ENCODE measurements at places on chromosomes 7 and 10. TPM values are rescaled to one million over a fixed set of nuclear protein-coding genes. Genes with fewer than 3 reads are reported as not detected.

Gene SEMA3E
- 0.95 TPM for total RNA-seq

Gene TCERG1L
- total RNA-seq, result not detected

GRCh38 chr7:28502408-28502807, 90.1 kb downstream of the CREB5 start:
- no peak for DNase-seq

Gene TMEM178B
- total RNA-seq, result 0.82 TPM

- no peak for DNase-seq
Measured at GRCh38 chr7:142685877-142686508, 63.3 kb upstream of the PRSS1 start.

- no peak for DNase-seq
Measured at GRCh38 chr7:77619314-77619713, 76.9 kb upstream of the RSBN1L start.

- DNase-seq, result no peak
Measured at GRCh38 chr7:158283016-158283974, 304.3 kb downstream of the PTPRN2 start.

DNA sequence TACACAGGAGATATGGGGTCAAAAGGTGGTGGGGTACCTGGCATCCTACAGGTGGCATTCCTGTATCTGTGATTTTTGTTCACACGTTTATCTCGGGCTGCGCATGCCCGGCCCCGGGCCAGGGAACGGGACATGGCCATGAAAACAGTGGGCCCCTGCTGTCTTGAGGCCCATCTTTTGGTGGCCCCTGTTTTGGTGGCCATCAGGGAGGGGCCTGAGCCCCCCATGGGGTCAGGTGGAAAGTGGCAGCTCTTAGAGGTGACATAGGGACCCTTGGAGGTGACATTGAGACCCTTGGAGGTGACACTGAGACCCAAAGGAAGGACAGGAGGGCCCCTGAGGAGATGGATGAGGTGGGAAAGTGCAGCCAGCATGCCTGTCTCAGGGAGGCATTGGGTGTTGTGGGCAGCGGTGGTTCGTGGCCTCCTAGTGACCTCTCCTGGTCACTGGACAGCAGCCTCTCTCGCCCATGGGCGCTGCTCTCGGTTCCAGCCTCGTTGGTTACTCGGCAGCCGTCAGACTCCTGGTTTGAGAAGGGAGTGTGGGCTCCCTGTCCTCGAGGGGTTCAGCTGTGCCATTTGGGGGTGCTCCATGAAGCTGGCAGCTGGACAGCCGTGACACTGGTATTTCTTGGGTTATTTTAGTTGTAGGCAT, 39.9 kb downstream of the INPP5A start:
- no peak for DNase-seq

DNA sequence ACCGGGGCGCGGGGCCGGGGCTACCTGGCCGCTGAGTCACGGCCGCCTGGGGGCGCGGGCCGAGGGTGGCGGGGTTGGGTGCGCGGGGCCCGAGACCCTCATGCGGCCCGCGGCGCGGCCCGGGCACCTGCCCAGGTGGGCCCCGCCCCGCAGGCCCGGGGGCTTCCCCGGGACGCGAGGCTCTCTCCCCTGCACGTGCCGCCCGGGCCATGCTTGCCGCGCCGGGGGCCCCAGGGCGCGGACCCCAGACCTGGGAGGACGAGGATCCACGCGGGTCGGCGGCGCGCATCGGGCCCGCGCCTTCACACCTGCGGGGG, 402 bp downstream of the MAFK start:
- no peak for DNase-seq

- DNase-seq, result peak; percentile 37
Measured at GRCh38 chr10:12902135-12902572, 99.4 kb downstream of the CCDC3 start.

GRCh38 chr10:62772186-62772974, 32.1 kb upstream of the ADO start:
- DNase-seq, result no peak

DNA sequence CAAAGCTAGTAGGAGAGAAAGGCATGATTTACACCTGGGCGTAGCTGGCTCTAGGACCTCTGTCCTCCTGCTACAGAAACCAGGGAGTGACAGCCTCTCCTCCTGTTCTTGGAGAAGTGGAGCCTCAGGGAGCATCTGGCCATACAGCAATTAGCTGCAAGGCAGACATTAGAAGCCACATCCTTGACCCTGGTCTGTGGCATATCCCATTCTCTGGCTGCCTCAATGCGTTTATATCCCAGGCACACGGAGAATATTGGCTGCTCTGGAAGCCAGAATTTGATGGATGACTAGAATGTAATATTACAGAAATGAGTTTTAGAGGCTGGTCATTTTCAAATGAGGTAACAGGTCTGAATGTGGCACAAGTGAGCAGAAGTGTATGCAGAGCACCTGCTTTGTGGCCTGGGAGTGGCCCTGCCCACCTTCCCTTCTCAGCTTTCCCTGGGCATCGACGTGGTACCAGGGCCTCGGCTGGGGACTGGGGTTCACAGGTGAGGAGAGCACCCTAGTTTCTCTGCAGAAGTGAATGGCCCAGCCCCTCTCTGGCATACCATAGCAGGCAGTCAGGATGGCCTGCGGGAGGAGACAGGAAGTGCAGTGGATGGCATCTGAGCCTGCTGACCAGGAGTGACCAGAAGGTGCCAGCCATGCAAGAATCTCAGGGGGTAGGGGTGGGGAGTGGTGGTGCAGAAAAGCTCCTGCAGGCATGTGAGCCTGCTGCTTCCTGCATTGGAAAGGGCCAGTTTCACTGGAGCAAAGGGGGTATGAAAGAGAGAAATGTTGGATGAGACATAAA, 367.2 kb upstream of the ZNF32 start:
- DNase-seq, result no peak

DNA sequence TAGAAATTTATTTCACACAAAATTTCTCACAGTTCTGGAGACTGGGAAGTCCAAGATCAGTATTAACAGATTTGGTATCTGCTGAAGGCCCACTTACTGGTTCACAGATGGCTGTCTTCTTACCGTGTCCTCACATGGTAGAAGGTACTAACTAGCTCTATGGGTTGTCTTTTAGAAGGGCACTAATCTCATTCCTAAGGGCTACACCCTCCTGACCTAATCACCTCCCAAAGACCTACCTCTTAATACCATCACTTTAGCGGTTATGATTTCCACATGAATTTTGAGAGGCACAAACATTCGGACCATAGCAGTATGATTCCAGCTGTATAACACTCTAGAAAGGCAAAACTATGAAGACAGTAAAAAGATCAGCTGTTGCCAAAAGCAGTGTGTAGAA, 8.0 kb downstream of the PNPLA8 start:
- DNase-seq, result no peak

- DNase-seq, result no peak
Measured at GRCh38 chr7:122965306-122965705, 30.2 kb downstream of the TAS2R16 start.

Gene ATRNL1
- 15.2 TPM for total RNA-seq

Gene STEAP1
- 30.0 TPM for total RNA-seq

DNA sequence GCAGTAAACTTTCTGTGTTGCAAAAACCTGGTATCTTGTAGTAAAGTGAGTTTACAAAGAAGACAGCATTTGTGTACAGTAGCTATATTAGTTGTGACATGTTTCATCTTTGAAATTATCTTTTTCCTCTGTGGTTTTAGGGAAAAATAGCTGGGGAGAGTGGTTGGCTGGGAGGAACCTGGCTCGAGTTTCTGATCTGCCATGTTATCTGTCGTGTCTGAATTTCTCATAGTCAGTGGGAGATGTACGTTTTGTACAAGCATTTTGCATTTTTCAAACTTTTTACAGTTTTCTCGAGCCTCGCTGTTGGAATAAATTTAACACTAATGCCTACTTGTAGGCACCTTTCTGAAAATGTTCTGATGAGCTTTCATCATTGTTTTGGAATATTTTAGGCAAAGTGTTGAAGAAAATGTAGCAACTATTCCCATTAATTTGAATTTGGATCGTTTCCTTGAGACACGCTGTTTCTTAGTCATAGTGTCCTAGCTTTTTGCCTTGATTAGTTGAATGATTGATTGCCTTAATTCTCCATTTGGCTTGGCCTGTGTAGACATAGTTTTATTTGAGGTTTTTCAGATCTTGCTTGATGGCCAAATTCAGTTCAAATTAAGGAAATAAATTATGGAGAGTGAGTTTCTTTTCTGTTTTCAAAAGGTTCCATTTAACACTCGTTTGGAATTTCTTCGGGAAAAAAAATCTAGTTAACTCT, 65.1 kb downstream of the CAMK1D start:
- DNase-seq, result no peak
